Neuronal stem cell (in vitro differentiated cells): ENCODE measurements at places on chromosomes 16 and 17.

DNA sequence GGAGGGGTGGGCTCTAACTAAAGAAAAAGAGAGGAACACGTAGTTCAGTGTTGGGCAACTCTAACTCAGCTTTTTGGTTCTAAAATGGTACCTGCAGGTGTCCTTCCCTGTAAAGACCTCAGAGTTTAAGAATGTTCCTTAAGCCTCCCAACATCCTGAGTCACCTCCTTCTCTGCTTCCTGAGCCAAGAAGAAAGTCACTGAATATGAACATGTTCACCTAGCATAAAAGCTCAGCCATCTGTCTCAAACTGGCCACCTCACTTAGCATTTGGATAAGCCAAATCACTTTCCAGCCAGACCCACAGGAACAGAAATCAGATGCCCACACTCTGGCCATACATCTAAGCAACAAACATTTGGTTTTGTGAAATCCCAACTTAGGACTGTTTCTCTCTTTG is 3.7 kb downstream of the TMEM98 start:
- no peak for DNase-seq

DNA sequence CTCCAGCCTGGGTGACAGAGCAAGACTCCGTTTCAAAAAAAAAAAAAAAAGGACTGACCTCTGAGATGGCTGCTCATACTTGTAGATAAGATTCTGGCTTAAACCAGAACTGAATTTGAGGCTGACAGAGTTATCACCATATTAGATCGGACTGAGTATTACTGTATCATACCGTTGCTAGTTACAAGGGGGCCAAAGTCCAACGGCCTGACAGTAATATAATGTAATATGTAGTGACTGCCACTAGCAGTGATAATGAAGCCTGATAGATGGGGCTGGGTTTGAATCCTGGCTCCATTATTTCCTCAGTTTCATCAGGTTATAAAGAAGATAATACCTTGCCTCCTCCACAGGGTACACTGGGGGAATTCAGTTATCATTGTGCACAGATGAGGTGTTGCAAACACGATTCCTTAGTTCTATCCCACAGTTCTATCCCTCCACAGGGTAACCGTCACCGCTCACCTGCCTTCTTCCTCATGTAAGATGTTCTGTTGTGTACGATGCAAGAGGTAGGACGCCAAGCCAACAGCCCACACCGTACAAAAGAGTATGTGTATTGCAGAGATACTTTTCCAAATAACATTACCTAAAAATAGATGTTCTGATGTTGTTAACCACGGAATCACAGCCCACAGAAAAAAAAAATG is 5.2 kb downstream of the TMEM220 start:
- no peak for DNase-seq

GRCh38 chr16:17129971-17130370 is 340.8 kb downstream of the XYLT1 start:
- no peak for DNase-seq

DNA sequence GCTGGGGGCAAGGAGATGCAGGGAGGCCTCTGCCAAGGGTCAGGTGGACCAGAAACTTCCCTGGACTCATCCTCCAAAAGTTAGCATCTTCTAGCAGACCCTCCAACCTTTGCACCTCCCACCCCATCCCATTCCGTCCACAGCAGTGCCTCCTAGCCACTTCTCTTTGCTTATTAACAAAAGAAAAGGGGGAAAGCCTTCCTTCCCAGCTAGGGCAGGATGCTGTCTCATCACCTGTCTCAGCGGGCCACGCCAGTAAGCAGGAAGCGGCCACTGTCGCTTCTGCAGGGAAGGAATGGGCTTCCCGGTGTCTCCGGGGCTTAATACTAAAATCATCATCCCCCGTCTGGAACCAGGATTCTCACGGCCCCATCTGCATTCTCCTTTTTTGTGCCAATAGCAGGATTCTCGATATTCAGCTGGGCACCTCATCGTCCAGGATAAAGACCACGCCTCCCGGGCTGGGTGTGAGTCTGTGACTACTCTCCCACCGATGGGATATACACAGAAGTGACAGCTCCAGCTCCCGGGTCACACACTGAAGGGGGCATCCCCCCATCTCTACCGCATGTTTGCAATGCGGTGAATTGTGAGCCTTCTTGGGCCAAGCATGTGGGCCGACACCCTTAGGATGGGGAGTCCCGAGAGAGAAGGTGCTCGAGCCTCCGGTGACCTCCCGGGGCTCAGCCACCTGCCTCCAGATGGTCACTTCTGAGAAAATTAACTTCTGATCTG is 15.5 kb upstream of the RBFOX3 start:
- no peak for DNase-seq

GRCh38 chr17:75271955-75272847 is 1.2 kb upstream of the MIF4GD start:
- DNase-seq = no peak
